ENCODE measurements at places on chromosomes 6 and 20.

- no peak for DNase-seq
These were observed 140.3 kb downstream of the SYNDIG1 start for GRCh38 chr20:24609757-24610156.

- DNase-seq: no peak
These were observed 17.8 kb downstream of the B4GALT5 start for GRCh38 chr20:49695830-49696229.

- DNase-seq: no peak
These were observed 20.9 kb upstream of the RPN2 start for GRCh38 chr20:37158248-37158647.

GRCh38 chr6:124819346-124819745 is 142.9 kb upstream of the RNF217 start:
- no peak for DNase-seq
